ENCODE measurements at places on chromosomes 7 and 10.

GRCh38 chr7:47720907-47721244 is 139.0 kb upstream of the TNS3 start:
- no peak for DNase-seq

DNA sequence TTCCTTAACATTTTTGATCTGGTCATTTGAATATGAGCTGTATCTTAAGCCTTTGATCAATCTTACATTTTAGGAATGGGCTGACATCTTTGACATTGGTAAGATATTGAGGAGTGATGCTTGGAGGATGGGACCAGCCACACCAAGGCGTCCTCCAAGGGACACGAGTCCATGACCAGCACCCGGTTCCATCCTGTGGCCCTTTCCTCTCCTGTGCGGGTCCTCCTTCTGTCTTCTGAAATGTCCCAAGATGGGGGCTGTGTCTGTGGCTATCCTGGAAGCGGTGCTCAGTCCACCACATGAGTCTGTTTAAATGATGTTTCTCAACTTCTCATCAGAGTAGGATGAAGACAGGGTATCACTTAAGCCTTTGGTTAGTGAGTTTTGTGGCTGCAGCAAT is 67.3 kb upstream of the SHH start:
- no peak for DNase-seq

DNA sequence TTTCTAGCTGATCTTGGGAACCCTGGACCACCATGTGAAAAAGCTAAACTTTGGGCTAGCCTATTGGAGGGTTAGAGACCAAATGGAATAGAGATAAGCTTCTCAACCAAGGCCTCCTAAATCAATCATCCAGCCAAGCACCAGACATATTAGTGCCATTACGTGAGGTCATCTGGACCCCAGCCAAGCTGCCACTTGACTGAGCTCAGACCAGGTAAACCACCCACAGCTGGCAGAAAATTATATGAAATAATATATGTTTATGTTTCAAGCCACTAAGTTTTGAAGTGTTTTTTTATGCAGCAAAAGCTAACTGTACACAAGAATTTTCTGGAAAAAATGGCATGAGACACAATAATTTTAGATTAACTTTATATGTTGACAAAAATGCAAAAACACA is 82.6 kb upstream of the PCGF5 start:
- no peak for DNase-seq

DNA sequence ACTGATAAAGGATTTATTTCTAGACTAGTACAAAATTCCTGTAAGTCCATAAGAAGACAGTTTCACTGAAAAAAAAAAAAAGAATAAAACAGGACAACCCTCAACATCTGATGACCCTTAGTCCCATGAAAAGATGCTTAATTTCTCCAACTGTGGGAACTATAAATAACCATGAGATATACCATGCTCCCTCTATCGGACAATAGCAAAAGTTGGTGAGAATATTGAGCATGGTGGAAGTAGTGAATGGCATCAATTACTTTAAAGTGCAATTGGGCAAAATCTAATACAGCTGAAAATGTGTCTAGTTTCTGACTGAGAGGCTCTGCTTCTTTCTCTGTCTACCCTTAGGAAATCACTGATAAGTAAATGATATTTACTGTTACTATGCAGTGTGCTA is 348.8 kb downstream of the SUGCT start:
- no peak for DNase-seq

DNA sequence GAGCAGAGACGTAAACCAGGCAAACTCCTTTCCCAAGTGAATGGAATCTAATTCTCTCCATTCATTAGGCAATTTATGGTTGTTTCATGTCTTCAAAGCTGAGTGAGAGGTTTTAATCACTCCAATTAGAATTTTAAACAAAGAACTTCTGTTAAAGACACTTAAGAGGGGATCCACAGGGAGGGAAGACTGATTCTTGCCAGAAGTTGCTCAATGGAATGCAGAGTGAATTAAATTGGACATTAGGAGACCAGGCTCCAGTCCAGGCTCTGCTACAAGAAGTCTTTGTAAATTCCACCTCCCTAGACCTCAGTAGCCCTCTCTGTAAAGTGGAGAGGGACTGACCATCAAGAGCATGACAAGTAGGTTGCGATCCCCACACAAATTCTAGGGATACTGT is 130.7 kb upstream of the TMEM72 start:
- DNase-seq: no peak

GRCh38 chr7:25820432-25821040 is 331.5 kb upstream of the NFE2L3 start:
- DNase-seq: no peak

DNA sequence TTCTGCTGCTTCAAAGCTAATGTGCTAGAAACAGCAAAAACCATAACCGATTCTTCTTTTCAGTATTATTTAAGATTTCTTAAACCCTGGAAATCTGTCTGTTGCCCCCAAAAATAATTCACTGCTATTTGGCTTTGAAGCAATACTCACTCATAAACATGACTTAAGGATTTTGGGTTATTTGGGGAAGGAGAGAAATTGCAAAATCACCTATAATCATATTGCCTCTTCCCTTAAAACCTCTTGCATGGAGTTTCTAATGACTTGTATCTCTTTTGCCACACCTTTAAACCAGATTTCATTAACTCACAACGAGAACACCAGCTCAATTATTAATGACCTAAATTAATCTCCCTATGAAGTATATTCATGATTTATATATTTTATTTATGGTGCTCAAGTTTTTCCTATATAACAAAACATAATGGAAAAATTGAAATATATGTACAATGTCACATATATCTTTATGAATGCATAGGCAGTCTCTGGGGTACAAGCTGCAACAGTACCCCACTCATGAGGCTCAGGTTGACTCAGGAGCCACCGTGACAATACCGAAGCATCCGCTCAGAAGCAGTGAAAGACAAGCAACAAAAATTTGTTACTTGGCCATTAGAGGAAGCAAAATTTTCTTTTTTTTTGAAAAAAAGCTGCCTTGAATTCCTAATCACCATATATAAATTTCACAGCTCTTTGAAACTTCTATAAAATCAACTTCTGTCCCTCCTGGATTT is 3.0 kb downstream of the NAMPT start:
- peak; percentile 7 for DNase-seq

DNA sequence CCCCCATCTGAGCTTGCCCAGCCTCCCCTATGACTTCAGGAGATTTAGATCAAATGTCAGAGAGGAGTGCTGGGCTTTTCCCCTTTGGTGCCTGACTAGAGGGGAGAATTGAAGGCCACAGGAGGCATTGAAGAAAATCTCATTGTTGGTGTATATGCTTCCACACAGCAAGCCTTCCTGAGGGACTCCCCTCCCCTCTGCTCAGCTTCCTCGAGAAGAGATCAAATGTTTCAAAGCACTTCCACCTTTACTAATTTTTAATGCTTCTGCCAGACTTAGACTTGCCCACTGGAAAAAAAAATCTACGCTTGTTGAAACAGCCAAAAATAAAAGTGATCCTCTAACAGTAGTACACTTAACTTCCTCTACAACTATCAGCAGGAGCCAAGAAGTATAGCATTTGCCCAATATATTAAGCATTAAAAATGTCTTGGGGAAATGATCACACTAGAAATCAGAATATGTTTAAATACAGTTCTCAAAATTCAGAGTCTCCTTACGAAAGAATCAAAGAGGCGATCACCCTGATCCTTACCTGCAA is 79.3 kb downstream of the FZD1 start:
- DNase-seq: no peak

- DNase-seq: no peak
These were observed 106.5 kb upstream of the FZD1 start for GRCh38 chr7:91157579-91158320.

DNA sequence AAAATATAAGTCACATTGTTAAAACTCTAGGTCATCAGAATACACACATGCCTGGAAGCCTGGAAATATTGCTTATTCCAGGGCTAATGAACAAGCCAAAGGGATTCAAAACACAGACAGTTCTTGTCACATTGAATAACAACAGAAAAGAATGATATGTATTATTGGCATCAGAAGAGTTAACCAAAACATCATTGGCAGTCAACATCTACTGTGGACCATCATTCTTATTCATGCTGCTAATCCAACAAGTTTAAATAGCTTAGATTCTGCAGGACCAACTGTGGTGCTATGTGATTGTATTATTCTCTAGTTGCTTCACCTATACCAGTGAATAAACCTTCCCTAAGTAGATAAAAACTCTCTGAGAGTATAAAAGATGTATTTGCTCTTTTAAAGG is 198.3 kb downstream of the NEBL start:
- no peak for DNase-seq

GRCh38 chr7:151491859-151492258 is 27.8 kb downstream of the RHEB start:
- DNase-seq: no peak

DNA sequence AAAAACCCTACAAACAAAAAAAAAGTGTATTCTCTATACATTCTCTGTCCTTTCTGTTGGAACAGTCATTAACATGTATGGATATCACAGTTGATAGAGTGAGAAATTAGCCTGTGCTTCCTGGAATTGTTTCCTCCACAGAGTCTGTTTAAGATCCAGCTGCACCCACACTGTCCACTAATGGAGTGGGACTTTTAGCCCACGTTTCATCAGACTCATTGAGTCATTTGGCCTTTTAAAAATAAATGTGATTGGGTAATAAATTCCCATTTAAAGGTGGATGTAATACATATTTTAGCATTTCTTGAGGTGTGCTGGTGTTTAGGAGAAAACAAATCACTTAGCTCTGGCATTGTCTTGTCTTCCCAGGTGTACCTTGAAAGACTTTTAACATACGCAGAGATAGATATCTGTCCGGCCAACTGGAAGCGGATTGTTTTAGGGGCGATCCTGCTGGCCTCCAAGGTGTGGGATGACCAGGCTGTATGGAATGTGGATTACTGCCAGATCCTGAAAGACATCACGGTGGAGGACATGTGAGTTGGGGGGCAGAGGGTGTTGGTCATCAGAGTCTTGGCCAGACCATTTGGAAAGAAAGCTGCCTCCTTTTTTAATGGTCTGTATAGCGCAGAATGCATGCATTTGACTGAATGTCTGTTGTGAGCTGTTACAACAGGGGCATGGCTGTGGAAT is 52.3 kb upstream of the GJD4 start:
- no peak for DNase-seq

DNA sequence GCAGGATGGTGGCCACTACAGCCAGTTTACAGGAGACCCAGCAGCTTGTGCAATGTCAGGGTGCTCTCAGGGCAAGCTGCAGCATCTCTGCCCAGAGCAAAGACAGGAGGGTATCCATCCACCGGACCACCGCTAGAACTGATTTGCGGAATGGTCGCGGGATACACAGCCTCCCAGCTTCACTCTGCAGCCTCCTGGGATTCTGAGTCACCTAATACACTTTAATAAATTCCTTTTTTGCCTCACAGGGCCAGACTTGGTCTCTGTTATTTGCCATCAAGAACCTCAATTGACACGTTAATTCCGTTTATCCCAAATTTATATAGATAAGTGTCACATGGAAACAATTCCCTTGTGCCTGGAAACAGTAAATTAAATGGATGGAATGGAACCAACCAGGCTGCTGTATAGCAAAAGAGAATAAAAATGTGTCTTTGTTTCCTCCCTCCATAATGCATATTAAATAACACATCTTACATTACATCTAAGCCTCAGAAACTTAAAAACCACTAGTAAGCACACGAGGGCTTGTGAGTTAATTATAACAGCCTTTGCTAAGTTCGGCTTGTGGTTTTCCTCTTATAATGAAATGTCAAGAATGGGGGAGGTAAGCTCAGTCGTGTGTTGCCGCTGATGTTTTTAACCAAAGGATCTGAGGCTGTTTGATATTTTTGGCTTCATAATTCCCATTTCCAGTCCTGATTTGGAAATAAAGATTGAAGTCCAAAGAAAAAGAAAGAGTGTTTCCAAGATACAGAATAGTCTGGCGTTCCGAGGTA is 52.1 kb downstream of the ADRB1 start:
- no peak for DNase-seq

GRCh38 chr10:36840788-36841187 is 284.6 kb upstream of the ANKRD30A start:
- no peak for DNase-seq

DNA sequence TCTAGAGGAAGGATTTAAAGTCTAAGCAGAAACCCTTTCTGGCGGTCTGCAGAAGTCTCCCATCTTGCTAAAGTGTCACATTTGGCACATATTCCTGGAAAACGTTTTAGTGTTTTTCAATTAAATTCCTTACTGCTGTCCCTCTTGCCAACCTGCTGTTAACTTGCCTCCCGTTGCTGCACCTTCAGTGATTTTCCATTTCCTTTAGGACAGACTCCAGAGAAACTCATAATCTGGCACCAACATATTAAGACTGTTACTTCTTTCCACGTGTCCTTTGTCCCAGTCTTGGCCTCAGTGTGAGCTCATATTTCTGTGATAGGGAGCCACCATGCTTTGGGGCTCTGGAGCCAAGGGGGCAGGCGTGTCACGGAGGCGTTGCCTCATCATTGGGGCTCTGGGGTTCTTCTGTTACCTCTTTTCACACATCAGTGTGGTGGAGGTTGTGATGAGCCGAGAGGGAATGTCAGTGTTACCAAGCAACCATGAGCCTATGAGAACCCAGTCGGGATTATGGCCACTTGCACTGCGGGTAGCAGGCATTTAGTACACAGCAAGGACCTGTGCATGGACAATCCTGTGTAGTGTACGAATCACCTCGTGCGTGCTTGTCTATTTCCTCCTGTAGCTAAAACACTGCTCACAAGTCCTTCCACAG is 26.0 kb upstream of the ZNF32 start:
- no peak for DNase-seq

GRCh38 chr7:107643938-107644308 is 16.7 kb upstream of the SLC26A4 start:
- no peak for DNase-seq

- DNase-seq: no peak
These were observed 59.4 kb downstream of the ST7 start for GRCh38 chr7:117012696-117013095.

DNA sequence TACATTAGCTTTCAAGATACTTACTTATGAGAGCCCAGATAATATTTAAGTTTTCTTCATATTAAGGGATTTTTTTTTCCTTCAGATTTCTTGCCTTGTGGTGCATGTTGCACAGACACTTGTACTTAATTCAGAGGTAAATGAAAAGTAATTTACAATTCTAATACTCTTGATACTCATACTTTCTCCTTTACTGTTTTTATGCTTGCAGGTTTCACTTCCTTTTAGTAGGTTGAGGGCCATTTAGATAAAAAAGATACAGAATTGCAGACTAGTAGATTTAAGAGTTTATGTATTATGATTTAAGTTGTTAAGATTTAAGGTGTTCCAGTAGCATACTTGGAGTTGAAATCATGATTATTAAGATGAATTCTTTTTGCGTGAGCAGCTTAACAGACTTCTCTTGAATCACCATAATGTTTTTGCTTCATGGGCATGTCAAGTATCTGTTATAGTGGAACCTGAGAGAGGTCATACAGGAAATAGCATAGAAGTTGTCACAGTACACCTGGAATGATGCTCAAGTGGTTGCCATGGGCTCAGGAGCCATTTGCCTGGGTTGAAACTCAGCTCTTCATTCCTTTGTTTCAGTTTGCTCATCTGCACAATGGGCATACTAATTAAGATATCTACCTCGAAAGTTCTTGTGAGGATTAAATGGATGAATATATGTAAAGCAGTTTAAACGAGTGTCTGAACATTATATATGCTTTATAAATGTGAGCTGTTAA is 174.8 kb upstream of the PRPS1L1 start:
- DNase-seq: no peak
